ENCODE measurements at places on chromosomes 7 and 10.

DNA sequence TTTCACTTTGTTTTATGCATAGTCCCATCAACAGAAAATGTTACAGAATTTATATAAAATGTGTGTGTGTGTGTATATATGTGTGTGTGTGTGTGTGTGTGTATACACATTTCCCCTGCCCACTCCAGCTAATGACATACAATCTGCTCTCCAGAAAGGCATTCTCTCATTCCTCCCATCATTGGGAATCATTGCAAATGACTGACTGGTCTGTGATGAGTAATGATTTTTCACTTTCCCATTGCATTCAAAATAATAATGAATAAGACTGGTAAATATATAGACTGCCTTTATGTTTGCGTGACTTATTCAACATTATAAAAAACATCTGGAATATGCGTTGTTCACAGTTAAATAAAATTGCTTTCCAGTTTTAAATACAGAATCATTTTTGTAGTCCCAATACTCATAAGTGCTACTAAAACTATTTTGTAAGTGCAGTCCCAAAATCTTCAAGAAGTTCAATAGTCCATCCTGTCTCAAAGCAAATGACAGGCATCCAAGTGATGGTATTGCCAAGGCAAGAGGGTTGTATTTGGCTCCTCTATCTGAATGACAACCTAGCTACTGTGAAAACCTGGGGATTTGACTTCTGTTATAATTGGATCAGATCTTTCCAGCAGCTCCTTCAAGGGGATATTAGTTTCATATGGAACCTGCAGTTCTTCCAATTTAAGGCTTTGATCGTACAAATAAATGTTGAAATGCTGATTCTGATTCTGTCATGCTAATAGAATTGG lies 150.9 kb downstream of the POLR1F start:
- DNase-seq = no peak

DNA sequence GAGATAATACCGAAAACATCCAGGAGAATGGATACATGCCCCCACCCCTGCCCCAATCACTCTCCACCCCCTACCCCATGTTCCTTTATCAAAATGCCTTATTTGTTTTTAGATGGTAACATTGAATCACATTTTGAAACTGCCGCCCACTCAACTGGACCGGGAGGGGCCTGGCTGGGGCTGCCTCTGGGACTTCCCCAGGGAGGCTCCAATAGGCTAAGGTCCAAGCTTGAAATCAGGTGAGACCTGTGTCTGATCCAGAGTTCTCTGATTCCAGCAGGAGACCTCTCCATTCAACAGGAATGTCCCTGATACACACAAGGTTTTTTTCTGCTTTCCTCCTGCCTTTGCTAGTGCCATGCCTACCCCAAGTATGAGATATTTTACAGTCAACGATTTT lies 43.8 kb upstream of the ACSL5 start:
- DNase-seq = peak; percentile 12

DNA sequence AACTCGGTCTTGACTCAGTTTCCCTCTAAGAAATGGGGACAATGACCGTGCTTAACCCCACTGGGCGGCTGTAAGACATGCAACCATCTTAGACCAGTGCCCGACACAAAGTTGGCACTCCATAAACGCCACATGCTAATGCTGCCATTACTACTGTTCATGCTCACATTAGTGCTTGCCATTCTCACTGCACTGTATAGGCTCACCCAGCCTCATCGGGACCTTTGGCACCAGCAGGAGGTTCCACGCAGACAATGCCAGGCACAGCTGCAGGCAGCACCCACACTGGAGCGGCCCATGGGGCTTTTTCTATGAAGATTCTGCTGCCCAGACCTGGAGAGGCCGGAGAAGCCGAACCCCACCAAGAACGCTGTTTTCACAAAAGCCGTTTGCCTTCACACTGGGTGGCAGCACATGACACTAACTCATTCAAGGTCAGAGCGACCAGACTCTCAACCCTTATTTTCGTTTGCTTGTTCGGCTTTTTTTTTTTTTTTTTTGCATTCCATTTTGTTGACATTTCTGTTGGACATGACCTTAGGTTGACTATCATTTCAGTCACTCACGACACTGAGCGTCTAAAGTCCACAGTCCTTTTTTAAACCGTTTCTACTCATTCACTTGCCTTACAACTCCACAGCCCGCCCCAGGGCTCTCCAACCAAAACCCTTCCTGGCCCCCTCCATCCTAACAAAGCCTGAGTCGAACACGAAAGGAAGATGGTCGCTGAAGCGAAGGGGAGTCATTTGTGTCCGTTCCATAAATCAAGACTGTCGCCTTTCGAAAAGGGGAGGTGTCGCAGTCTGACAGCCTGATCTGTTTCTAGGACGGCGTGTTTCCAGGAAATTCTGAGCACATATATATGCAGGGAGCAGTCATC lies 124.4 kb upstream of the RNF32 start:
- DNase-seq = no peak

GRCh38 chr10:17648243-17649035 lies 4.5 kb downstream of the STAM start:
- DNase-seq = peak; percentile 76

DNA sequence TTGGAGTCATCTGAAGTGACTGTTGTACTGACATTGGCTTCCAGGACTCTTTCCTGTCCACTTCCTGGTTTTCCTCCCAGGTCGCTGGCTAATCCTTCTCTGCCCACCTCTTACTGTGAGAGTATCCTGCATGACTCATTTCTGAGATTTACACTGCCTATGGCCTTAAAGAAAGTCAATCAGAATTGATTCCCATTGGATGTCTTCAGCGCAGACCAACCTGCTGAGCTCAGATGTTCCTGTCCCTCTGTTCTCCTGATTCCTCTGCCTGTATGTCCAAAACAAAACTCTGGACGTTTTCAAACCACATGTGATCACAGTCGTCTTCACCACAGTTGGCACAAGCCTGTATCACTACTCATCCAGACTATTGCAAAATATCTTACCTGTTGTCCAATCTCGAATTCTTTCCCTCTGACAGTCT lies 262.1 kb downstream of the CREB5 start:
- no peak for DNase-seq

DNA sequence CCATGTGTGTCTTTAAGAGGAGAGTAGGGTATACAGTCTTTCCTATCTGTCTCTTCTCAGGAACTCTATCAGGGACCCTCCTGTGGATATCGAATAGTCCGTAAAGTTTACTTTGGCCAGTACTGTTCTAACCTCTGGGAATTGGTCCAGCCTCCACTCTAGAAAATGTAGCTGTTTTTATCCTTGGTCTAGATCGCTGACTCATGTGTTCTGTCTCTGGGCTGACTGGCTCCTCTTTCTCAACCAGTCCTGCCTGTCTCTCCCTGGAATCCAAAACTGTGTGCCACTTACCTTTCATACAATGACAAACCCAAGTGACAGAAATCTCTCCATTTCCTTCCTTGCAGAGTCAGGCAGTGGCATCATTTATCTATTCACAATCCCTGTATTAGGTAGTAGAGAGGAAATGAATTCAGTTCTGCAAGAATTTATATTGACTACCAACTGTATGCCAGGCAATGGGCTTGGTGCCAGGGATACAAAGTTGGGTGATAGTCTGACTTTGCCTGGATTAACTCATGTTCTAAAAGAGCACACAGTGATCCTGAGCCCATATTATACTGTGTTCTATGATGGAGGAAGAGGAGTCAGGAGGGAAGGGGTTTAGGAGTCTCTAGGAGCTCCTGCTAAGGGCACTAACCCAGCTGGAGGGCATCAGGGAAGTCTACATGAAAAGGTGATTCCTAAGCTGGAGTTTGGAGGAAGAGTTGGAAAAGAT lies 232.7 kb downstream of the LRMDA start:
- DNase-seq = no peak

- no peak for DNase-seq
Measured at GRCh38 chr10:114245121-114245791, 6.2 kb downstream of the VWA2 start.

GRCh38 chr7:122412441-122412840 lies 107.9 kb upstream of the FEZF1 start:
- no peak for DNase-seq

DNA sequence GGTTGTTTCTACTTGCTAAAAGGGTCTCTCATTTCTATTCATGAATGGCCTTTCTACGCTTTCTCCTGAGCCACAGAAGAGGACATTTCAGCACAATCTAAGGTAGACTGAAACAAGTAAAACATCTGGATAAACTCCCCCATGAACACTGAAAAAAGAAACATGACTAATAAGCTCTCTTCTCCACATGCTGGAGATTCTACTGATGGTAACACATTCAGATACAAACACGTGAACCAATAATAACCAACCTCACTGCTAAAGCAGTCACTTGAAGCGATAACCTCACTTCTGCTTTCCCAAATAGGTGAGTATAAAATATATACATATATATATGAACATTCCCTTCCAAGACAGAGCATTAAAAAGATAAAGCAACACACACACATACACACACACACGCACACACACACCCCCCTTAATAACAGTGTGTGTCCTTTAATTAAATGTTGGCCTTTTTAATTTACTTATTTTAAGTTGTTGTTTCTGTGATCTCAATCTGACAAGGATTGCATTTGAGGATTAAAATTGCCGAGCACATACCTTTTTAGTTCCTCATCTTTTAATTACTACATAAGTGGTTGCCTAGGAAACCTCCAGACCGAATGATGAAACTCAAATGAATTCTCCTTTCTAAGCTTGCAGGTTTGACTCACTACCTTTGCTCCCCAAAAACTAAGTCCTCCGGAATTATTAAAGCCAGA lies 292.4 kb upstream of the KLF14 start:
- no peak for DNase-seq

All from T-helper 2 cell treated with Interferon-gamma antibody and Interleukin-4, amounts not matched to agents 5 μg/mL and 100 μg/mL, for 36 hours (primary cell).